ENCODE measurements at places on chromosomes 3 and 15. TPM values are rescaled to one million over a fixed set of nuclear protein-coding genes. Genes with fewer than 3 reads are reported as not detected.

Gene CASR
- not detected for total RNA-seq

Gene GOLGA6L26
- not detected for total RNA-seq

Gene SLC28A1
- total RNA-seq: not detected

Gene AADACL2
- total RNA-seq: not detected

DNA sequence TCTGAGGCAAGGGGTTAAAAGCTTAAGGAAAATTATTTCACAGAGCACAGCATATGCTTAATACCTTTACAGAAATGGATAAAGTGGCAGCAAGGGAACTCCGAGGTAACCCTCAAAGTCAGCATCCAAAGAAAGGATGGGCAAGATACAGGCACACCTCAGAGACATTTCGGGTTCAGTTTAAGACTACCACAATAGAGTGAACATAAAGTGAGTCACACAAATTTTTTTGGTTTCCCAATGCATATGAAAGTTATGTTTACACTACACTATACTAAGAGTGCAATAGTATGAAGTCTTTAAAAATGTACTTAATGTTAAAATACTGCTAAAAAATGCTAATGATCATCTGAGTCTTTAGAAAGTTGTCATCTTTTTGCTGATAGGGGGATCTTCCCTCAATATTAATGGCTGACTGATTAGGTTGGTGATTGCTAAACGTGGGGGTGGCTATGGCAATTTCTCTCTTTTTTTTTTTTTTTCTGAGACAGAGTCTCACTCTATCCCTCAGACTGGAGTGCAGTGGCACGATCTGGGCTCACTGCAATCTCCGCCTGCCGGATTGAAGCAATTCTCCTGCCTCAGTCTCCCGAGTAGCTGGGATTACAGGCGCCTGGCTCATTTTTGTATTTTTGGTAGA is 10.0 kb downstream of the UBR1 start:
- peaks cover 19% of the 10 kb centered on the region for H3K4me1 ChIP-seq
- H3K36me3 ChIP-seq: peaks cover 34% of the 10 kb centered on the region
- H3K27ac ChIP-seq: no peak overlapping the region
- no peaks in the 10 kb centered on the region for H3K27me3 ChIP-seq

DNA sequence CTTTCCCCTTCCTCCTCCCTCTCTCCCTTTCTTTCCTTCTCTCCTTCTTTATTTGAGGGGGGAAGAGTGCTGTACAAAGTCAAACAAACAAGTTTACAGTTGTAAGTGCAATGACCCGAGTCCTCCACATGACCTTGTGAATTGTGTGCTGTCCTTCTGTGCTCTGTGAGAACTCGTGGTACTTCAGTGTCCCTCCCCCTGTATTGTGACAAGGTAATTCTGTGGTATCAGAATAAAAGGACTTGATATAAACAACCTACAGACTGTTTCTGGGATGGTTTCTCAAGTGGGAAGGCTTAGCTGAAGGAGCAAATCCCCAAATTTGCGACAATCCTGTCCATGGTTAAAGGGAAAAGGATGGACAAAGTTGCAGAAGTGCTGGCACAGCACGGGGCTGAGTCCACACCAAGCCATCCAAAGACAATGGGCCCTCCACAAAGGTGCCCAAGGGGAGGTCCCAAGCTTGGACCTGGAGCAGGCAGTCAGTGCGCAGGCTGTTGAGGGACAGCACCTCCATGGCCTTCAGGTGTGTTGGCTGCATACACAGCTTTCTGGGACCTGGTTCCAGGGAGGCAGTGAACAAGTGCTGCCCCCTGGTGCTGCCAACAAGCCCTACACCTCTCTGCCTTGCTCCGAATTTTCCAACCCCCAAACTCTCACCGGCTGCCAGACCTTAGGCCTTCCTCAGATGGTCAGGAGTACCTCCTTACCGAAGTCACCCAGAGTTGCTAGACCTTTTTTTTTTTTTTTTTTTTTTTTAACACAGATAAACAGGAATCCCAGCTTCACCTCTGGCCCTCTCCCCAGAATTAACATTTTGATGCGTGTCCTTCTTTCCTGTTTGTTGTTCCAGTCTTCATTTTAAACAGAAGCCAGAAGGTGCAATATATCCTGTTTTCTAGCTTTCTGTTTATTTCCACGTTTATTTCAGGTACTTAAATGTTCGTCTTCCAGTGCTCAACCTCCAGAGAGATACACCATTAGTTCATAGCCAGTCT is 2.6 kb upstream of the APEH start:
- peak; percentile 83 for DNase-seq
- peaks cover 11% of the 10 kb centered on the region for H3K36me3 ChIP-seq
- peaks cover 25% of the 10 kb centered on the region for H3K4me1 ChIP-seq
- peak overlapping the region; percentile 72 for H3K27ac ChIP-seq
- no peaks in the 10 kb centered on the region for H3K27me3 ChIP-seq
- H3K4me3 ChIP-seq: peak overlapping the region; percentile 69

GRCh38 chr3:54781728-54782127 is 146.1 kb downstream of the LRTM1 start:
- no peak overlapping the region for H3K27ac ChIP-seq
- no peak overlapping the region for H3K4me3 ChIP-seq
- no peaks in the 10 kb centered on the region for H3K27me3 ChIP-seq
- DNase-seq: no peak
- H3K36me3 ChIP-seq: no peaks in the 10 kb centered on the region

- H3K4me1 ChIP-seq: no peaks in the 10 kb centered on the region
- no peak for DNase-seq
- no peak overlapping the region for H3K4me3 ChIP-seq
- H3K27me3 ChIP-seq: peaks cover 34% of the 10 kb centered on the region
Observed at GRCh38 chr15:66872405-66872804, 170.4 kb downstream of the SMAD6 start.

GRCh38 chr15:41408234-41408641 is 5.9 kb upstream of the NDUFAF1 start:
- H3K4me3 ChIP-seq: no peak overlapping the region
- H3K27me3 ChIP-seq: no peaks in the 10 kb centered on the region
- peaks cover 3% of the 10 kb centered on the region for H3K36me3 ChIP-seq
- H3K27ac ChIP-seq: no peak overlapping the region
- DNase-seq: no peak

- no peak overlapping the region for H3K4me3 ChIP-seq
- no peak for DNase-seq
- peaks cover 70% of the 10 kb centered on the region for H3K27me3 ChIP-seq
- H3K27ac ChIP-seq: no peak overlapping the region
Observed at GRCh38 chr3:42264399-42265058, 1.5 kb downstream of the CCK start.

GRCh38 chr3:104273046-104273649 is 1093.6 kb upstream of the ALCAM start:
- H3K4me1 ChIP-seq: no peaks in the 10 kb centered on the region
- H3K36me3 ChIP-seq: no peaks in the 10 kb centered on the region
- no peak overlapping the region for H3K27ac ChIP-seq

DNA sequence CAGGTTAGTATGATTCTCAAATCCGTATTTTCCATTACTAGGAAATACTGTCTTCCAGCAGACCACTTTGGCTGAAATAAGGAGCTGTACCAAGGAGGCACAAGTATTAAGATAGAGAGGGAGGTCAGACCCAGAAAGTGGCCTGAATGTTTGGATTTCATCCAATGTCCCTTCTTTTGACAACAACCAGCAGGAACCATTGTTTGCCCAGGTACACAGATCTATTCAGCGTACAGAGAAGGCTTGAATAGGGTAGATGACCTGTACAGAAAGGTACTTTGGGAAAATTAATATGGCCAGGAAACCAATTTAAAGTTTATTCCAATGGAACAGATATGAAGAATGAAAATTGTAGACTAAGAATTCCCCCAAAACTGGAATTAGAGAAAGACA is 12.6 kb downstream of the MTHFS start:
- H3K36me3 ChIP-seq: peaks cover 92% of the 10 kb centered on the region
- no peak for DNase-seq
- H3K27me3 ChIP-seq: no peaks in the 10 kb centered on the region
- peaks cover 4% of the 10 kb centered on the region for H3K4me1 ChIP-seq
- H3K27ac ChIP-seq: no peak overlapping the region

- peaks cover 13% of the 10 kb centered on the region for H3K4me1 ChIP-seq
- DNase-seq: no peak
- peaks cover 82% of the 10 kb centered on the region for H3K36me3 ChIP-seq
- H3K4me3 ChIP-seq: no peak overlapping the region
- H3K27ac ChIP-seq: no peak overlapping the region
Observed at GRCh38 chr3:40532252-40532651, 7.5 kb downstream of the ZNF621 start.

Data from activated CD8-positive, alpha-beta T cell treated with anti-CD3 and anti-CD28 coated beads, Interleukin-2, amount 10 ng/mL, durations not matched to agents 7 days and 5 days (primary cell).